Left renal cortex interstitium (tissue), 4 donors: ENCODE measurements at places on chromosomes 7 and 10. TPM values are rescaled to one million over a fixed set of nuclear protein-coding genes. Genes with fewer than 3 reads are reported as not detected.

The BMI1 gene
- polyA plus RNA-seq: 103 TPM

The PRKG1 gene
- polyA plus RNA-seq: 12.6 TPM

The C10orf105 gene
- polyA plus RNA-seq: 0.16 TPM

The CDHR3 gene
- 8.9 TPM for polyA plus RNA-seq

The GNAT3 gene
- polyA plus RNA-seq: not detected

The TRIM74 gene
- polyA plus RNA-seq: 0.59 TPM

The PRLHR gene
- not detected for polyA plus RNA-seq

The ASZ1 gene
- 0.06 TPM for polyA plus RNA-seq

The CLCN1 gene
- 0.05 TPM for polyA plus RNA-seq

The VGF gene
- polyA plus RNA-seq: 0.38 TPM

The DBF4 gene
- 16.0 TPM for polyA plus RNA-seq

The JAZF1 gene
- 15.5 TPM for polyA plus RNA-seq

The AEBP1 gene
- 66.3 TPM for polyA plus RNA-seq

The GJD4 gene
- polyA plus RNA-seq: not detected

The CFAP69 gene
- polyA plus RNA-seq: 12.3 TPM

The PTN gene
- polyA plus RNA-seq: 258 TPM

The FRA10AC1 gene
- polyA plus RNA-seq: 54.0 TPM

The OR2A1 gene
- polyA plus RNA-seq: 0.68 TPM

The TAS2R3 gene
- 0.32 TPM for polyA plus RNA-seq

The SUN3 gene
- polyA plus RNA-seq: not detected

The TSPAN12 gene
- 152 TPM for polyA plus RNA-seq

The CYP3A4 gene
- 0.46 TPM for polyA plus RNA-seq

The WEE2 gene
- 0.10 TPM for polyA plus RNA-seq

The CPN1 gene
- polyA plus RNA-seq: 2.6 TPM

The TMEM140 gene
- 22.6 TPM for polyA plus RNA-seq

The NRCAM gene
- 15.5 TPM for polyA plus RNA-seq

The ERVW-1 gene
- 0.30 TPM for polyA plus RNA-seq

The CCT6A gene
- 225 TPM for polyA plus RNA-seq

The PDGFA gene
- polyA plus RNA-seq: 57.8 TPM

The FAM149B1 gene
- polyA plus RNA-seq: 33.4 TPM

The PNLIPRP3 gene
- polyA plus RNA-seq: not detected

The UTF1 gene
- 0.09 TPM for polyA plus RNA-seq

The RASSF4 gene
- polyA plus RNA-seq: 43.6 TPM

The VPS37D gene
- 18.1 TPM for polyA plus RNA-seq

The RBP3 gene
- polyA plus RNA-seq: 0.16 TPM

The ZNF783 gene
- 10.5 TPM for polyA plus RNA-seq

The CALHM1 gene
- 0.12 TPM for polyA plus RNA-seq

The OR2A7 gene
- 15.1 TPM for polyA plus RNA-seq

The ITGB1 gene
- 579 TPM for polyA plus RNA-seq

The PTPRE gene
- polyA plus RNA-seq: 6.2 TPM

The ASIC3 gene
- 3.8 TPM for polyA plus RNA-seq

The TFEC gene
- polyA plus RNA-seq: 25.5 TPM

The EIF4EBP2 gene
- polyA plus RNA-seq: 71.0 TPM

The MUC3A gene
- polyA plus RNA-seq: 0.19 TPM

The GHRHR gene
- 0.43 TPM for polyA plus RNA-seq

The ADAM12 gene
- polyA plus RNA-seq: 21.5 TPM

The TLL2 gene
- polyA plus RNA-seq: 0.65 TPM

The CHAT gene
- polyA plus RNA-seq: not detected

The TMED4 gene
- 176 TPM for polyA plus RNA-seq

The PPP1R17 gene
- polyA plus RNA-seq: not detected

The SPAG6 gene
- 0.91 TPM for polyA plus RNA-seq

The CPA5 gene
- polyA plus RNA-seq: 0.08 TPM
